Right atrium auricular region (tissue), 2 donors: ENCODE measurements at places on chromosomes 4 and X.

- DNase-seq, result no peak
Measured at GRCh38 chrX:94400488-94400887, 726.5 kb downstream of the FAM133A start.

GRCh38 chr4:143289370-143289769 is 47.3 kb upstream of the GAB1 start:
- no peak for DNase-seq

- DNase-seq, result no peak
Measured at GRCh38 chr4:125529071-125529470, 214.3 kb downstream of the FAT4 start.

DNA sequence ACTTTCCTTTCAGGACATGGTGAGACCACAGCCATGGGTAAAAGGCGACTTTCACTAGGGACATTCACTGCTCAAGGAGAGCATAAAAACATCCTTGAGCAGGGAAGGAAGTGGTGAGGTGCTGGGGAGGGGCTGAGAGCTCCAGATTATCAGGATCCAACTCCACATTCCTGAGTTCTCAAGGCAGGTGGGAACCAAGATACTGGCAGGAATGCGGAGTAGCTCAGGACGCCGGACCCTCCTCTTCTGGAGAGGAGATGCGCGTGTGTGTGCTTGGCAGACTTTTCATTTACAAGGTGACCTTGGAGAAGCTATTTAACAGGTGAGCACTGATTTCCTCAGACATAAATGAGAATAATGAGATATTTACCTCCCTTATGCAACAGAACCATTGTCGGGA is 41.3 kb upstream of the TXK start:
- no peak for DNase-seq
